Pancreas (tissue), 10 donors: ENCODE measurements at places on chromosomes 3 and 15. TPM values are rescaled to one million over a fixed set of nuclear protein-coding genes. Genes with fewer than 3 reads are reported as not detected.

DNA sequence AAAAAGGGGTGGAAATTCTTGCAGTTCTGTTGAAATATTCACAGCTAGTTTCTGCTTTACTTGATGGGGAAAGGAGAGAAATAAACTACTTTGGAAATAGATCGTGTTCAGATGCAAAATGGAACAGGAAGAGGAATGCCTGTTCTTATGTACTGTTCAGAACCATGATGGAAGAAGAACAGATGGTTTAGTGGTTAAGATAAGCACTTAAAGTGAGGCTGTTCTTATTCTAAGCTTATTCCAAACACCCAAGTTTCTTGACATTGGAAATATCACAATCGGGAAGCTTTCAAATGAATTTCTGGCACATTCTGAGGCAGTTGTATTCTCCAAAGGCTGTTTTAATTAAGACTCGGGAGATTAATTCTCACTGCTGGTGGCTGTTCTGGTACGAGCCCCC is 228.5 kb downstream of the LSAMP start:
- no peak for DNase-seq

- DNase-seq, result no peak
Measured at GRCh38 chr3:71495708-71496472, 87.6 kb downstream of the FOXP1 start.

GRCh38 chr3:23594066-23594465 is 211.7 kb upstream of the UBE2E1 start:
- DNase-seq, result no peak

- no peak for DNase-seq
Measured at GRCh38 chr3:135487261-135487660, 478.3 kb upstream of the PPP2R3A start.

DNA sequence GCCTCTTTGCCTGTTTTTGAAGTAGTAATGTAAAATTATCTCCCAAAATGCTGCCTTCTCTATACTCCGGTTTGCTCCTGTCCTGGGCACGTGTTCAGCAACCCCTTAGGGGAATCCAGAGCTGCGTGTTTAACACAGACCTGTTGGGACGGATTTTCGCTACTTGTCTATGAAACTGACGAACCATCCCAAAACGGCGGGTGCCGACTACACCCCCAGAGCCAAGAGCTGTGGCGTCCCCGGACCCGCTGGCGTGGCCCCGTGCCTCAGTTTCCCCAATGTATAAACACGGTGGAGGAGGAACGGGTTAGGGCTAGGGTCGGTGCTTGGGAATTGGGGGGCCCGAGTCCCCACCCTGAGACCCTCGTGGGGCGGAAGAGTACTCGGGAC is 473 bp downstream of the FHIT start:
- DNase-seq, result no peak

- no peak for DNase-seq
Measured at GRCh38 chr3:49296781-49297411, 19.9 kb upstream of the C3orf62 start.

DNA sequence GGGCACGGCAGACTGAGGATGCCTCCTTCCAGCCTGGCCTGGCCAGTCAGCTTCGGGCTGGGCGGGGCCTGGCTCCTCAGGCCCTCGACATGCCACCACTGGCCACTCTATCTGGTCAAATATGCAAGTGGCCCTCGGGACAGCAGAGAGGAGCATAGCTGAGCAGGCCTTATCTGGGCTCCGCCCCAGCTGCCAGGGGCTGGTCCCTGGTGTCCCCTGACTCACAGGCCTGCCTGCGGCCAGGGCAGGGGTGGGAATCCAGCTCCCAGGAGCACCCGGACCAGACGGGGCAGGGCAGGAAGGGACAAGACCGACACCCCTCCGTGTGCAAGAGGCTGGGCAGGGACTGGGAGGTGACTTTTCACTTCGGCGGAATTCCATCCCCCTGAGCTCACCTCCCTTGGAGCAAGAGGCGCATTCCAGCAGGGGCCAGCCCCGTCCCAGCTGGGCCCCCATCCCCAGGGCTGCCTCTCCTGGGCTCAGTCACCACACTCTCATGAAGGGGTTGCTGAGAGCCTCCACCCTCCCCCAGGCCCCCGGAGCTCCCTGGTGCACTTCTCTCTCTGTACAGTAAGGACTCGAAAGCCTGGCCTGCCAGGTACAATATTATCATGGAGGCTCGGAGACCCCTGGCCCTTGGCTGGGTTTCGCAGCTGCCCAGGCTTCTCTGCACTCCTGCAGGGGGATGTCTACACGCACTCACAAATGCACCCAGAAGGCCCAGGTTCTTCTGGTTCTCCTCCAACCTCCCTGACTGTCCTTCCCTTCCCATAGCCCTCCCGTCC is 29.5 kb downstream of the WNT7A start:
- peak; percentile 33 for DNase-seq

GRCh38 chr15:29382862-29383261 is 113.2 kb upstream of the NSMCE3 start:
- DNase-seq, result no peak

DNA sequence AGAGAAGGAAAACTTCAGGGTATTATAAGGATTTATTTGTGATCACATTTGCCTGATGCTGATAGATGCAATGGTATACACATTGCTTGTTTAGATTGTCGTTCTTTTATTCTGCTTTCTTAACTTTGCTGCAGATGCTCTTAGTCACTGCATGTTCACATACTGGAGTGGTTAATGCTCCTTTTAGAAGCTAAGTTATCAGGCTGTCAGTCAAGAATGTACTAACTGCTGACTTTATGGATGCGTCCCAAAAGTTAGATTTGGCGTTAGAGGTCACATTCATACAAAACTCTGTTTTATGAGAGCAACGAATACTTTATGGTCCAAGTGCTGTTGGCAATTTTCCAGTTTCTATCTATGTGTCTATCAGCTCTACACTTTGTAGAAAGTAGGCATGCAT is 160.7 kb downstream of the BBX start:
- DNase-seq, result no peak

DNA sequence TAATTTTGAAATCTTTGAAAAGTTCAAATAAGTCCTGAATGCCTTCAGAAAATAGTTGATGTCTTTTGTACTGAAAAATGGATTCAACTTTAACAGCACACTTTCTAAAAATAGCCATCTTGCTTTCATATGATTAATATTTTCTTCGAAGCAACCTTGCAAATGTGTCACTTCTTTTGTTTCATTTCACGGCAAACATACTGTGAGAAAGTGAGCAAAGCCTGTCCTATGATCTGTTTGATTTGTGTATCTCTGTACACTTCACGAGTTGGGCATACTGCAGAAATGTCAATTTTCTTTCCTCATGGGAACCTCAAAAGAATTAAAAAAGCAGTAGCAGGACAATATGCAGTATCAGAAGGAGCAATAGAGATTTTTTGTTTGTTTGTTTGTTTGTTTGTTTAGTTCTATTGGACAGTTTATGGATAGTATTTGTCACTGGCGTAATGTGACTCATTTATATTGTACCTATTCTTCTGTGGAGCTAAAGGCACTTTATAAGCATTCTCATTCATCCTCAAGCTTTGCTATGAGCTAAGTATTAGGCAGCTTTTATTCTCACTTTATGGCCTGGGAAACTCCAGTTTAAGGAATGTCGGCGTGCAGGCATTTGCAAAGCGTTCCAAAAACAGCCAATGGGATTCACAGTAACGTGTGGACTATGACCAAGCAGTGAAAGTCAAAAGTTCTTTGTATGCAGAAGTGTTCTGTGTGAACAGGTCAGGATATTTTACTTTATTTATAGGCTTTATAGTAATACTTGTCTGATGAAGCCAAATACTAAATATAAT is 572.0 kb downstream of the NAALADL2 start:
- no peak for DNase-seq

DNA sequence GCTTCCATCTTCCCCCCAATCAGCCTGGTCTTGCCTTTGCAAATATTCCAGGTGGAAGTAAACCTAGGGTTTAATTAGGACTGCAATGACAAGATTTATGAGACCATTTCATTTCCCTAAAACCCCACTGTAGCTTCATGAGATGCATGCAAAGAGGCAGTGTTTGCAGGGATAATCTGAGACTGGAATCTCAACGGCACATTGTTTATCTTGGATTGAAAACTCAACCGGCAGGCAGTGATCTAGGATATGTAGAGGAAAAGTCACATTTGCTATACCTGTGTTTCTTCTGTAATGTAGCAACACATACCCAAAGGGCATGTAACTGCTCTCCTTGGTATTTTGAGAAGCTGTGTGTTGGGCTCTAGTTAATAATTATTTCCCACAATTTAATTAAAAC is 18.7 kb upstream of the CLSTN2 start:
- no peak for DNase-seq

- DNase-seq, result no peak
Measured at GRCh38 chr3:69560818-69561217, 174.9 kb upstream of the FRMD4B start.

- DNase-seq, result no peak
Measured at GRCh38 chr3:17110660-17111396, 226.1 kb downstream of the PLCL2 start.

DNA sequence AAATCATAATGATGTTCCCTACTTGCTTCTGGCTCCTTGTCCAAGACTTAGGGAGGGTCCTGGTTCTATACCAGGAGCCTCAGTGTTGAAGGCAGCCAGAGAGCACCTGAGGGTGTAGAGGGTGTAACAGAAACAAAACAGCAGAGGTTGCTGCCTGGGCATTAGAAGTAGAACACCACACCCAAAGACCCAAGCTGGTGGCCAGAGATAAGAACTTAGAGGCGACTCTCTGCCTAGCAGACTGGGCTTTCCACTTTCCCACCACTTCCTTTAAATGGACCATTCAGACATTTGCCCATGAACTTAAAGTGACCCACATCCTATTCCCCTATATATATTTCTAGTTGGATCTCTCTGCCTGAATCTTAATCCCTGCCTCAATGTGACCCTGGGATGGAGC is 189.8 kb downstream of the KLF13 start:
- DNase-seq, result no peak

DNA sequence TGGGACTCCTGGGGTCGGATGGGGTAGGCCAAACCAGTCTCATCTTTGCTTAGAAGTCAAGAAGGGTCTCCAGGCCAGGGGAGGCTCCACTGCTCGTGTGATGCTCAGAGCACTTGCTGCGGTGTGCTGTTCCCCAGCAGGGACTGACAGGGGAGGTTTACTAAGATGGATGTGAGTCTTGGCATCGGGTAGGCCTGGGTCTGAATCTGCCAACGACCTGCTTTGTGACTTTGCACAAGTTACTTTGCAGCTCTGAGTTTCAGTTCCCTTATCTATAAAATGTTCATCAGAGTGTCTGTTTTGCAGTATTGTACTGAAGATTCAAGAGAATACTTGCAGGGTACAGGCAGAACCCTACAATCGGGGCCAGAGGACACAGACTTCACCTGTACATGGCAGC is 17.3 kb upstream of the CDCP1 start:
- DNase-seq, result no peak

- DNase-seq, result no peak
Measured at GRCh38 chr3:105876780-105877327, 8.0 kb upstream of the CBLB start.

- DNase-seq, result no peak
Measured at GRCh38 chr15:101309436-101310160, 14.6 kb upstream of the SNRPA1 start.

- no peak for DNase-seq
Measured at GRCh38 chr3:140273542-140274195, 338.7 kb downstream of the CLSTN2 start.

DNA sequence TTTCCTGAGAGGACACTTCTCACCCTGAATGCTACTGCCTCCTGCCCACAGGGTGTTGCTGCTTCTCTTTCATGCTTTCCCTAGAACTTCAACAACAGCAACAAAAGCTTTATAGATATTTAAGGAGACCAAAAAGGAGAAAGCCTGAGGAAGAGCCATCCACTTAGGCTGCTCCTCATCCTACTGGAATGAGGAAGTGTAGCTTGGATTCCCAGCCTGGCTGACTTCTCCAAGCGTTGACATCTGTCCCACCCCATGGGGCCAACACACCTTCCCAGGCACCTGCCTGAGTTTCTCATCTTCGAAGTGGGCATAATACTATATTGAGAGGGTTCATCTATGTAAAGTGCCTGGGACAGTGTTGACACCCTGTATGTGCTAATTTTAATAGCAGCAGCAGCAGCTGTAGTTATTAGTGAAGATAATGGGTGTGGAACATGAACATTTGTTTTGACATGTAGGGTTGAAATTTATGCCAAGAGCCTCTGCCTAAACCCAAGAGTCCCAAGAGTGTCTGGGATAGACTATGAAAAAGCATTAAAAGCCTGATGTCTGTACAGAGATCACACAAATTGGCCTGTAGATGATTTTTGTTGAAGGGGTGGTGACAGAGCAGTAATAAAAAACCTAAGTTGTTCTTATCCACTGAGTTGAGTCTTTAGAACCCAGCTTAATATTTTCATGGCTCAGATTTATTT is 96.5 kb upstream of the PIAS1 start:
- no peak for DNase-seq

DNA sequence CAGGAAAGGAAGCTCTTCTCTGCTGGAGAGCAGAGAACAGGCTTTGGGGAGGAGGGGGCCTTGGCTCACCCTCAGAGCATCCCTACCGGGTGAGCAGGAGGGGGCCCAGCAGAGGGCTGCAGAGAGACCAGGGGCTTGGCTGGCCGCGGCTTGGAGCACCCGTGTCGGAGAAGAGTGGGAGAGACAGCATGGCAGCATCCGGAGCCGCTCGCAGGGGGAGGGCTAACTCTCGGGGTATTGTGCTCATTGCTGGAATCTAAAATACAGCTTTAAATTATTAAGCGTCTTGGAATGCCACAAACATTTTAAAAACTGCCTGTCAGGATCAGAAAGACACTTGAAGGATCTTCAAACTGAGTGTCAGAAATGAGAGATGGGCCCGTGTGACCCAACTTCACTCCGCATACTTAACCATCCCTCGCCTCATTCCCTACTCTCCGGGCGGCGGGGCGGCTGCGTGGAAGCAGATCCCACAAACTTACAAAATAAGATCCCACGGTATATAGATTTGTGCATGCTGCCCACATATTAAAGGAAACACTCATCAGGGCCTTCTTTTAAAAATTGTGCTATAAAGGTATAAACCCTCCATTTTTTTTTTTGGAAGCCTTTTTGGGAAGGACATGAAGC is 53.9 kb downstream of the EIF4E3 start:
- DNase-seq, result no peak

DNA sequence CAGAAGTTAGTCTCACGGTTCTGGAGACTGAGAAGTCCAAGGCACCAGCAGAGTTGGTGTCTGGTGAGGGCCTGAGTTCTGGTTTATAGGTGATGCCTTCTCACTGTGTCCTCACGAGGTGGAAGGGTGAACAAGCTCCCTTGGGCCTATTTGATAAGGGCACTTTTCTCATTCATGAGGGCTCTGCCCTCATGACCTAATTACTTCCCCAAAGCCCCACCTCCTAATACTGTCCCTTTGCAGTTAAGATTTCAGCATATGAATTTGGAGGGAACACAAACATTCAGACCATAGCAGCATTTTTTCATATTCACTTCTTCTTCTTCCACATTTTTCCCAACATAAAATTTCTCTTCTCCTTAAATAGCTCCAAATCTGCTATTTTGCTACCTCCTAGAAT is 41.5 kb downstream of the TMEM41A start:
- no peak for DNase-seq

Gene CCDC191
- 5.1 TPM for polyA plus RNA-seq

Gene GOLGA6L7
- polyA plus RNA-seq, result not detected

Gene DZIP3
- polyA plus RNA-seq, result 3.5 TPM

Gene MTFMT
- 1.9 TPM for polyA plus RNA-seq

Gene LRRC15
- 0.04 TPM for polyA plus RNA-seq

Gene C15orf62
- polyA plus RNA-seq, result 0.16 TPM

Gene AGBL1
- under 0.01 TPM for polyA plus RNA-seq

Gene NR1I2
- 0.30 TPM for polyA plus RNA-seq

Gene RBMS3
- polyA plus RNA-seq, result 7.5 TPM

Gene KLHL6
- polyA plus RNA-seq, result 0.19 TPM

Gene ROPN1
- not detected for polyA plus RNA-seq

Gene EFHB
- 0.09 TPM for polyA plus RNA-seq

Gene SSUH2
- 1.8 TPM for polyA plus RNA-seq

Gene OXTR
- polyA plus RNA-seq, result 0.19 TPM

Gene CYP8B1
- not detected for polyA plus RNA-seq
